ENCODE measurements at places on chromosomes 12 and 14.

DNA sequence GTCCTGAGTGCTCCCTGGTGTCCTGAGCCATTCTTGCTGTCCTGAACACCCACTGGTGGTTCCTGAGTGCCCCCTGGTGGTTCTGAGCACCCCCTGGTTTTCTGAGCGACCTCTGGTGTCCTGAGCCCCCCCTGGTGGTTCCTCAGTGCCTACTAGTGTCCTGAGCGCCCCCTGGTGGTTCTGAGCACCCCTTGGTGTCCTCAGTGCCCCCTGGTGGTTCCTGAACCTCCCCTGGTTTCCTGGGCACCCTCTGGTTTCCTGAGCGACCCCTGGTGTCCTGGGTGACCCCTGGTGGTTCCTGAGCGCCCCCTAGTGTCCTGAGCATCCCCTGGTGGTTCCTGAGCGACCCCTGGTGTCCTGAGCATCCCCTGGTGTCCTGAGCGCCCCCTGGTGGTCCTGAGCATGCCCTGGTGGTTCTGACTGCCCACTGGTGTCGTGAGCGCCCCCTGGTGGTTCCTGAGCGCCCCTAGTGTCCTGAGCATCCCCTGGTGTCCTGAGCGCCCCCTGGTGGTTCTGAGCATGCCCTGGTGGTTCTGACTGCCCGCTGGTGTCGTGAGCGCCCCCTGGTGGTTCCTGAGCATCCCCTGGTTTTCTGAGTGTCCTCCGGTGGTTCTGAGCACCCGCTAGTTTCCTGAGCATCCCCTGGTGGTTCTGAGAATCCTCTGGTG, 473.1 kb downstream of the TMEM121 start:
- no peak for DNase-seq

- DNase-seq, result no peak
These were observed 15.2 kb downstream of the ERC1 start for GRCh38 chr12:1006255-1006654.

DNA sequence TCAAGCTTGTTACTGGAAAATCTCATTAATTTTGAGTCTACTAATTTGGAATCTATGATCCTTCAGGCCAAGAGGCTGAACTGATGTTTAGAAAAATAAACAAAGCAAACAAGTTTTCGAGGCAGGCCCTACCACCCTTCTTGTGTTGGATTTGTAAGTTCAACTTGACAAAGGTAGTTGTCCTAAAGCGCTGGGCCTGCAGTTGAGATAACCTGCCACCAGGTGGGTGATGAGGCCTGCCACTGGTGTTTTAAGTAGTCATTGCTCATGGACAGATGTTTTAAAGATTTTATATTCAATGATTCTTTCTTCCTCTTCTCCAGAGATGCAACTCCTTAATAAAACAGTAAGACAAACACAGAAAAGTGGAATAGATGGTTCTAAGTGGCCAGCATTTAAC, 19.4 kb downstream of the ACVRL1 start:
- DNase-seq, result no peak

DNA sequence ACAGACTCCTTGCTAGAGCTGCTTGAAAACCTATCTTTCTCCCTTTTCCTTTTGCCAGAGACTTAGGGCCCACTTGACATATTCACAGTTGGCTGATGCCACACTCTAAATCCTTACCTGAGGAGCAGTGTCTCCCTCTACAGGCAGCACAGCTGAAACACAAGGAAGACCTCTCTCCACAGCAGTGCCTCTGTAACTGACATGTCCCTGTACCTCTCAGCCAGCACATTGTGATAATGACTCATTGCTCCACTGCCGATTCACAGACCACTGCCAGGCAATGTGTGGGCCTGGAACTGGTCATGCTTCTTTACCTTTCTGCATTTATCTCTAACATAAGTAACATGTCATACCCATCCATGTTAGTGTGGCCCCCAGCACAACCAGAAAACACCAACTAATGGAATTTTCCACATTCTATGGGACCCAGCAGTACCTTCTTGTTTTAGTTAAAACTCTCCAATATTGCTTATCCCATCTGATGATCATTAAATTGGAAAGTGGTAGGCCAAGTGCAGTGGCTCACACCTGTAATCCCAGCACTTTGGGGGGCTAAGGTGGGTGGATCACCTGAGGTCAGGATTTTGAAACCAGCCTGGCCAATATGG, 56.5 kb downstream of the GTF2A1 start:
- peak; percentile 46 for DNase-seq

GRCh38 chr12:104360157-104360556, 56.6 kb downstream of the EID3 start:
- no peak for DNase-seq

DNA sequence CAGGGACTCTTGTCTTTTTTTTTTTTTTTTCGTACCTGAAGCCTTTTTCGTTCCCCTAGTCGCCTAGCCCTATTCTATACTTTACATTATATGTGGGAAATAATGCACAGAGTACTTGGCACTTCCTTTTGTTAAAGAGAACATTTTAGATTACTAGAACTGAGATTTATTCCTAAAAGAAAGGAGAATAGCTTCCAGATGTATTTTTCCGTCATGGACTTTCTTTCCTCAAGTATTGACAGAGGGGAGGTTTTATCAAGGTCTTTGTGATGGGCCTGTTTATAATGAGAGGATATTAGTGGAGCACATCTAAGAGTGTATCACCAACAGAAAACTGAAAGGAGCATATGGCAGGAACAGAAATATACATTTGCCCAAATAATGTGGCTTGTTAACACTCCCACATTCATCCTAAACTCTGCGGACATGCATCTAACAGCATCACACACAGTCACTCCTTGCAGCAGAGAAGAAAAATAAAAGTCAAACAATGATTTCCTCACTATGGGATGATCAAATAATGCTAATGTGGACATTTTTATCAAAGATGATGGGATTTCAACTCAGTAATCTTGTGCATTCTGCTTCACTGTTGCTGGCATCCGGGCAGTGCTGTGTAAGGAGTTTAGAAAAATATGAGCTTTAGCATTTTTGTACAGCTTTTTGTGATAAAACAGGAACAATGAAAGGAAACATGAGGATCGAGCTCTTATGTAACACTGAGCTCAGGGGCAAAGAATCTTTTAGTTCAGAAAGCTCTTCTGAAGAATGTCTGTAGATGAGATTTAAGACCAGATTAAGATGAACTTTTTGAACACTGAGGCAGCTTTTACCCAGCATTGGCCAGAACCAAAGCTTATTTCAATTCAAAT, 183.1 kb downstream of the EGLN3 start:
- DNase-seq, result no peak

GRCh38 chr12:47755655-47756562, 2.8 kb downstream of the RAPGEF3 start:
- DNase-seq, result no peak

GRCh38 chr14:69749956-69750355, 17.0 kb upstream of the SRSF5 start:
- DNase-seq, result no peak

DNA sequence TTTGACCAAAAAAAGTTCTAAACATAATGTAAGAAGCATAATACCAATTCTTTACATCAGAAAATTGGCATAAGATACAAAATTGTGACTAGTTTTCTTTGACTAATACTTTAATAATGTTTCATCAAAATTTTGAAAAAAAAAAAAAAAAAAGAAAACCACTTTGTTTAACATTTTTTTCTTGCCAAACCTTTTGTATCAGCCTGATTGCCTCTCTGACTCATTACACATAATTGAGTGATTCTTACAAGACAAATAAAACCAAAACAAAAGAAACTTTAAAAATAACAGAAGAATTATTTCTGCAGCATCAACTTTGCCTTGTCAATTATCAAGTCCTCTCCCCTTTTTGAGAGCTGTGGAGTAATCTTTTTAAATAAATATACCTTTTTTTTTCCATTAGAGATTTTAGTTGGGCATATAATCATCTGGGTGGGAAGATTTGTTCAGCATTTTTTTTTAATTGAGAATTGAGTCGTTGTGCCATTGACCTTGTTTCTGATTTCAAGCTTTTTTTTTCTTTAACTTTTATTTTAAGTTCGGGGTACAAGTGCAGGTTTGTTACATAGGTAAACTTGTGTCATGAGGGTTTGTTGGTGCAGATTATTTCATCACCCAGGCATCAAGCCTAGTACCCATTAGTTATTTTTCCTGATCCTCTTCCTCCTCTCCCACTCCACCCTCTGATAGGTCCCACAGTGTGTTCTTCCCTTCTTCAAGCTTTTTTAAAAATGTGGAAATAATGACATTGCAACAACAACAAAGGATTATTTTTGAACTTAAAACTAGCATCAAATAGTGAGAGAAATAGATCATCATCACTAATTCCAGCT, 45.8 kb upstream of the HMGA2 start:
- DNase-seq, result peak; percentile 17

DNA sequence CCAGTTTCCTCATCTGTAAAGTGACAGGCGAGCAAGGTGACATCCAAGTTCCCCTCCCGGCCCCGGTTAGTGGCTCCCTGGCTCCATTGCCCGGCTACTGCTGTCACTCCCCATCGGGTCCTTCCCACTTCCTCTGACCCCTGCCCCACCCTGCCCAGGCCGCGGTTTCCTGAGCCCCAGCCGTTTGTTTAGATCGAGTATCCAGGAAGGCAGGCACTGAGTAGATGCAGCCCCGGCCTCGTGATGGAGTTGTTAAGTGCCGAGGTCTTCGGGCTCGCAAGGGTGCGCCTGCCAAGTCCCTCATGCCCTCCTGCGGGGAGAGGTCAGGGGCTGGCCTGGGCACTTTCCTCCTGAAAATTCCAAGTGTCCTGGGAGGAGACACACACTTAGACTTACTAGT, 55.4 kb downstream of the TEAD4 start:
- DNase-seq, result no peak

GRCh38 chr12:5620896-5621295, 189.0 kb downstream of the NTF3 start:
- DNase-seq, result no peak

All from GM04504 (cell line).